ENCODE measurements at places on chromosomes 3 and 15. TPM values are rescaled to one million over a fixed set of nuclear protein-coding genes. Genes with fewer than 3 reads are reported as not detected.

The ADGRG7 gene
- total RNA-seq = not detected

The IL5RA gene
- total RNA-seq = not detected

GRCh38 chr15:39579487-39580116, 1.3 kb upstream of the THBS1 start:
- DNase-seq = peak; percentile 59

The DZIP3 gene
- total RNA-seq = 4.7 TPM

The MESP2 gene
- not detected for total RNA-seq

The CFAP100 gene
- not detected for total RNA-seq

The LIPC gene
- 0.93 TPM for total RNA-seq

The WDR76 gene
- total RNA-seq = 80.4 TPM

DNA sequence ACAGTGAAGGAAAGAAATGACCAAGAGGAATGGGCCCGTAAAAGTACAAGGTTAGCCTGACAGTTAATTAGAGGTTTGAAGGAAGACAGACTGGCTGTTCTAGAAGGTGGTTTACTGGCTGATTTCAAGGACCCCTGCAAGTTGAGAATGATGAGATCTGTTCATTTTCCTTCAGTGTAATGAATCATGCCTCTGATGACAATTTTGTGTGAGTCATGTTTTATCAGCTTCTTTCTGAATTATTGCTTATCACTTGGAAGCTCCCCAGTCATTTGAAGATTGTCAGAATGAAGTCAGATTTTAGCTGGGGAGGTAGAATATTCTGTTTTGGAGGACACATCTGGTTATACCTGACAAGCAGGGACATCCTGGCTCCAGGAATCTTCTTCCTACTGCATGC, 50.6 kb downstream of the DRD3 start:
- DNase-seq = no peak

The CCR3 gene
- not detected for total RNA-seq

DNA sequence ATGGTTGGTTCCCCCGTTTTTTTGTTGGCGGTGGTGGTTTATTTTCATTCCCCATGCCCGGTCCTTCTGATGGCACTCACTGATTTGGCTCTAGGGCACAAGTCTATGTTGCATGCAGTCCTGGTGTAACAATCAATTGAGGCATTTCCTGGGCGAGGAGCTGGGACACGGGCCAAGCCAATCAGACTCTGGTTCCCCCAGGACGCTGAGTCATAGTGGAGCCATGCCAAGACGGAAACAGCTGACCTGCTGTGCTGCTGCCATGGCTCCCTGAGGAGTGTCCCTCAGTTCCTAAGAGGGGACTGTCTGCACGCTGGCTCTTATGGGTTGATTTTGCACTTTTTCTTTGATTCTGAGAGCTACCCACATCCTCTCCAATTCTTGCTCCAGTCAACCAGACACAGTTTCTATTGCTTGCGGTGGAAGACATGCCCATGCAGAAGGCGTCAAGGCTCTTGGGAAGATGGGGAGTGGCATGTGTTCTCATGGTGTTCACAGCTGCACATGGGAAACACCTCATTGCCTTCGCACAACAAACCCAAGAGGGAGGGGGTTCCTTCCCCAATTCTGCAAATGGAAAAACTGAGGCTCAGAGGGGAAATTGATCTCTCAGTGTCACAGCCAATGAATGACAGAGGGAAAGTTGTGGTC, 28.3 kb upstream of the ALDH1L1 start:
- DNase-seq = no peak

DNA sequence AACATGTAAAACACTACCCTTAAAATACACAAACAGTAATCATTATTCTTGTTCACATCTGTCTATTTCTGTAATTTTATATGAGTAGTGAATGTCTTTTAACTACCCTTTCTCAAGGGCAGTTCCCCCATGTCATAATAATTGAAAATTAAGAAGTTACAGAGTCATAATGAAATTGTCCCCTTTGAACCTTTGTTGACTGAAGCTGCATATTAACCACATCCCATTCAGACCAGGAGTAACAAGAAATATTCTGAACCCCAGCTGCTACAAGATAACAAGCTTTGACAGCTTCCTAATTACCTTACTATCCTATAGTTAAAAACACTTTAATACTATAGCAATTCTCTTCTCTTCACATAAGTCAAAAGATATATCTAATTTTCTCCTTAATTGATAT, 635.9 kb upstream of the SUCLG2 start:
- DNase-seq = no peak

DNA sequence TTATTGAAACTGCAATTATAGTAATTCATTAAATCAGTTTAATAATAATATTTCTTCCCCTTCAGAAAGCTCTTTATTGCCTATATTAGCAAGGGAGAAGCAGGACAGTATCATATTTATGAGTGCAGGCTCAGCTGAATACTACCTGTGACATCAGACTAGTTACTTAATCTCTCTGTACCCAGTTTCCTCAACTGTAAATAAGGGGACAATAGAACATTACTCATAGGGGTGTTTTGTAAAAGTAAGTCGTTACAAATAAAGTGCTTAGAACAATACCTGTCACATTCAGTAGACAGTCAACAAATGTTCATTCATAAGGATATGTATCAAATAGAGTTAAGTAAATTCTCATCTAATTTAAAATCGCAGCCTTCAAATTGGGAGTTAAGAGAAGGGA, 12.1 kb upstream of the VPS39 start:
- DNase-seq = no peak

The ABI3BP gene
- not detected for total RNA-seq

DNA sequence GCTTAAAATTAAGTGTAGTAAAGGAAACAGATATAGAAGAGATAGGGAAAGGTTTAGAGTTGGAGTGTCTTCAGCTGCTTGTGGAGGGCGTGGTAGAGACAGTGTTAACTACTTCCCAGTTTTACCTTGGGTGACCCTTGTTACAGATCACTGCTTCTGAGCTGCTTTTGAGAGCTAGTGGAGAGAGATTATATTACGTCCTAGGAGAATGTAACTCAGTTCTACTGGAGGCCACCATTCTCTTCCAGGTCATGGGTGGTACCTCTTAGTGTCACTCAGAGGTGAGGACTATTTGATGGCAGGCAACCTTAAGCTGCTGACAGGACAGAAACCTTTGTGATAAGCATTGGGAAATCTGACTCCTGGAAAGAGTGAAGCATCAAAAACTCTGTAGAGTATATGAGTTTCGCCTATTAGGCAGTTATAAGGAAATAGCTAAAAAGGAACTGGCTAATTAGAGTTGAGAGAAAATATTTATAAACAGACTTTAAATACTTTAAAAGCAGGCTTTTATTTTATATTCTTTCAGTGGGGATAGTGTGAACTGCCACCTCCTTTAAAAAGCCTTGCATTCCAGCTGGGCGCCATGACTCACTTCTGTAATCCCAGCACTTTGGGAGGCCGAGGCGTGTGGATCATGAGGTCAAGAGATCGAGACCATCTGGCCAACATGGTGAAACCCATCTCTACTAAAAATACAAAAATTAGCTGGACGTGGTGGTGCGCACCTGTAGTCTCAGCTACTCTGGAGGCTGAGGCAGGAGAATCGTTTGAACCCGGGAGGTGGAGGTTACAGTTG, 106.5 kb downstream of the ZNF609 start:
- no peak for DNase-seq

The THPO gene
- total RNA-seq = not detected

DNA sequence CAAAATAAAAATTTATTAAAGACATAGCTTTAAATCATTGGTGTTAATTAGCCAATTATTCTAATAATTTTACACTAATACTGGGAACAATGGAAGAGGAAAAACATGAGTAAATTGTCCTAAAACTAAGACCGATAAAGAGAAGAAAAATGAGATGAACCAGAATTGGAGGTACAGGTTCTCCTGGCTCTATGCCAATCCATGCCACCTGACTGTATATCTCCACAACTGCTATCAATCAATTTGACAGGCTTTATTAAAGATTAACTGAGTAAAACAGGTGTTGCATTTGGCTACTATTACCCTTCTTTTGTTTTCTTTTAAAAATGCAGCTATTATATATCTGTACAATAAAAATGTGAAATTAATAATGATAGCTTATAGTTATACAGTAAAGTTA, 850.0 kb downstream of the CADM2 start:
- no peak for DNase-seq

The TMCO5A gene
- not detected for total RNA-seq

The ZNF662 gene
- 0.12 TPM for total RNA-seq

GRCh38 chr3:47108546-47108945, 55.4 kb downstream of the SETD2 start:
- no peak for DNase-seq

DNA sequence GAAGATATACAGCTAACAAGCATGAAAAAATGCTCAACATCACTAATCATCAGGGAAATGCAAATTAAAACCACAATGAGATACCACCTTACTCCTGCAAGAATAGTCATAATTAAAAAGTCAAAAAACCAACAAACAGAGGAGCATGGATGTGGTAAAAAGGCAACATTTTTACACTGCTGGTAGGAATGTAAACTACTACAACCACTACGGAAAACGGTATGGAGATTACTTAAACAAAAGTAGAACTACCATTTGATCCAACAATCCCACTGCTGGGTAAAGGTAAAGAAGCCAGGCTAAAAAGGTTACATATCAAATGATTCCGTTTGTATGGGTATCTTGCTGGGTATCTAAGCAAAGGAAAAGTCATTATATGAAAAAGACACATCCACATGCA, 53.8 kb downstream of the STAG1 start:
- DNase-seq = no peak

DNA sequence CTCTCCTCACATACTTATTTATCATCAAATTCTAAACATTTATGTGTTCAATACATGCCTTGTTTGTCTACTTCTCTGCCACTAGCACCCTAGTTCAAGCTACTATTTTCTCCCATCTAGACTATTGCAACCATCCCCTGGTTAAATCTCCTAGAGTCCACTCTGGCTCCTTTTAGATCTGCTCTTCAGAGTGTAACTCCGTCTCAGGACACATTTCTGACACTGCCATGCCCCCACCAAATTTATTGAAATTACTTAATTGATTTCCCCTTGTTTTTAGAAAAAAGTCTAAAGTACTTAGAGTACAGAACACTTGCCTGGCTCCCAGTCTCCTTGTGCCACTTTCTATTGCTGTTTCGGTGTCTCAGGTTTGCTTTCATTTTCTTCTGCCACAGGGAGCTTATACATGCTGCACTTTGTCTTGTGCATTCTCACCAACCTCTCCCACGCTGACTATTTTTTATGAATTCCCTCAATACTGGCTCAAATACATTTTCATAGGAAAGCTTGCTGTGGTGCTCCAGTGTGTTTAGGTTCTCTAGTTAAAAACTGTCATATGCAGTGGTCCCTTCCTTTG, 792.3 kb downstream of the DIPK2A start:
- DNase-seq = no peak

DNA sequence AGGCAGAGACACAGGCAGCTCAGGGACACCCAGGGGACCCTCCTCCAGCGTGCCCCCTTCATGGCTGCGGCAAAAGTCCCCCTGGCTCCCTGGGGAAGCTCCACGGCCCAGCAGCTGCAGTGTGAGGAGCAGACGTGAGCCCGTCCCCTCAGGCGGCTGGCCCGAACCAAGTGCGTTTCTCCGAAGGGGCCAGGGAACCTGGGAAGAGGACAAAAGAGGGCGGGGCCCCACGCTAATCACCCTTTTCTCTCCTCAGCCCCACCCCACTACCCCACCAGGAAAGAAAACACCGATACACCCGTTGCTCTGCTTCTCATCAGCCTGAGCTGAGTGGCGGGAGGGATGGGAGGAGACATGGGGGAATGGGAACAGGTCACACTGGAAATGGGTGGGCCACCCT, at the start of gene MUC4:
TSS of gene MUC4 (minus strand) at position 174 of the 400 bp plus-strand sequence. CDS start at position 62, 112 bp downstream.
- no peak for DNase-seq

- no peak for DNase-seq
Measured at GRCh38 chr3:153749070-153749610, 372.1 kb upstream of the ARHGEF26 start.

GRCh38 chr15:80601256-80601655, 93.9 kb upstream of the ABHD17C start:
- DNase-seq = no peak

The GOLGA8R gene
- 1.5 TPM for total RNA-seq

DNA sequence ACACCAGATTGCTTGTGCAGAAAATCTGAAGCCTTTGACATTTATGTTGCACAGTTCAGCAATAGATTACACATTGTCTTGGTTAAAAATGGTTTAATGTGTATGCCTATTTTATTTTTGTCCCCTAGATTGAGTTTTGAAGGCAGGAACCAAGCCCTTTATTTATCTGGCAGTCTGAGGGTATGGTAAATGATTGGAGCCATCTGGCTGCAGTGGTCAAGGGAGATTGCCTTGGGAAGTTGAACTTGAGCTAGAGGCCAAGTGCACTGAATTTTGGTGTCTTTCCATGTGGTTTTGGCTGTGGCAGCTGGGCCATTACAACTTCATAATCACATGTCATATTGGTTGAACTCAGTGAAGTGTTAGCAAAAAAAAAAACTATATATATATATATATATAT, 248.7 kb upstream of the C2CD4B start:
- DNase-seq = no peak

DNA sequence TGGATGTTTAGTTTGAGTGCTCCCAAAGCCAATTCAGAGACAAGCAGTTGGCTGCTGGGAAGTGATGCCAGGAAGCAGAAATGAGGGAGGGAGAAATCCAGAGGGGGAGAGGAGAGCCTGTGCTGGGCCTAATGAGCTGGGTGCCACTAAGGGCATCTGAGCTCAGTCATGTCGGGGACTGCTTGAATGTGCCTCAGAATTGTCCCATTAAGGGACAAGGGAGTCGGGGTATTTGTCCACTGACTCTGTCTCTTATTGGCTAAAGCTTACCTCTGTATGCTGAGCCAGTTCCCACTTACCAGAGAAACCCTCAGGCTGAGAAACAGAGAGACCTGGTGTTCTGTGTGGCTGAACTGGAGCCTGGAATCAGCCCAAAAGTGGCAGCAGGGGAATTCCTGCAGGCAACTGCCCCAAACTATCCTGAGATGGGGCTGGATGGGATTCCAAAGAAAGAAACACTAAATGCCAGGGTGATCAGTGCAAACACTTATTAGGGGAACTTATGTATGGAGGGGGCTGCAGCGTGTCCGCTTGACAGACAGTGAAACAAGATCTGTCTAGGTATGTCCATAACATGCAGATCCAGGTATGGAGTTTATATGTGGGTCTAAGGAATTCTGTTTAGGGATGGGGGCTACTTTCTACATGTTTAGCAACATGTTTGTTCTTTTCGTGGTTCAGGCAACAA, 48.6 kb downstream of the NR1D2 start:
- no peak for DNase-seq

The FRMD4B gene
- total RNA-seq = 60.9 TPM

The DNASE1L3 gene
- not detected for total RNA-seq

- DNase-seq = no peak
Measured at GRCh38 chr15:67843571-67844387, 3.9 kb upstream of the RNU6-1 start.

All from activated CD4-positive, alpha-beta T cell treated with anti-CD3 and anti-CD28 coated beads, Interleukin-2, amount 10 ng/mL, durations not matched to agents 24 days and 14 days (primary cell).